Activated T-cell treated with anti-CD3 and anti-CD28 coated beads for 4 hours (primary cell): ENCODE measurements at places on chromosomes 11 and 22.
A peak's percentile ranks its signal among the peaks of the same experiment; 100 is the strongest.

- DNase-seq = no peak
Measured at GRCh38 chr11:68664906-68665305, 19.4 kb upstream of the GAL start.

DNA sequence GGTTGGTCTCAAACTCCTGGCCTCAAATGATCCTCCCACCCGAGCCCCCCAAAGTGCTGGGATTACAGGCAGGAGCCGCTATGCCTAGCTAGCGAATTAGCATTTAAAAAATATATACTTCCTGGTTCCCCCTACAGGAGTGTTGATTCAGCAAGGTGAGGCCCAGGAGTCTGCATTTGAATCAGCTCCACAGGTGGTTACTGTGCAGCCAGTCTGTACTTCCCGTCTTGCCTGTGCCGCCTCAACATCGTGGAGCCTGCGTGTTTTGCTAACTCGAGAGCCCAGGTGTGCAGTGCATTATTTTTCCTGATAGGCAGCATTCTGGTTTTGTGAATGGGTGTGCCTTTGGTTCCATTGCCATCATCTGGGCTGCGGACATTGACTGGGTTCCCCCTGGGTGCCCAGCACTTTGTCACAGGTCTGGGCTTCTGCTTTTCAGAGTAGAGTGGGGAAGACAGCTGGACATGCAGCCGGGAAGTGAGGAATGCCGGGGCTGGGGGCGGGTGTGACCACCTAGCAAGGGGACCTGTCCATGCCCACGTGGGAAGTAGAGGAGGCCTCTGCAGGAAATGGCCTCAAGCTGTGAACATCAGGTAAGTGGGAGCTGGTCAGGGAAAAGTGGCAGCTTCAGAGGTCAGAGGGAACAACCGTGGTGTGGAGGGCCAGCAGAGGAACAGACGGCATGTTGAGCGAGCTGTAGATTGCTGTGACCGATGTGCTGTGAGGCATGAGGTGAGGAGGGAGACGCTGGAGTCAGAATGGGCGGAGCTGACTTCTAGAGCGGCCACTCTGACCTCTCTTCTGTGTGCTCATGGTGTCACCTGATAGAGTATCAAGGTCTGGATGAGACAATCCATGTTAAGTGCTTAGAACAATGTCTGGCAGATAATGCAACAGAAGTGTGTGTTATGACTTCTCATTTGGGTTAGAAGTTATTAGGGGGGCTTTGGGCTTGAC, 42.2 kb downstream of the PPFIA1 start:
- DNase-seq = no peak

GRCh38 chr11:86579406-86579731, 93.0 kb downstream of the ME3 start:
- no peak for DNase-seq

DNA sequence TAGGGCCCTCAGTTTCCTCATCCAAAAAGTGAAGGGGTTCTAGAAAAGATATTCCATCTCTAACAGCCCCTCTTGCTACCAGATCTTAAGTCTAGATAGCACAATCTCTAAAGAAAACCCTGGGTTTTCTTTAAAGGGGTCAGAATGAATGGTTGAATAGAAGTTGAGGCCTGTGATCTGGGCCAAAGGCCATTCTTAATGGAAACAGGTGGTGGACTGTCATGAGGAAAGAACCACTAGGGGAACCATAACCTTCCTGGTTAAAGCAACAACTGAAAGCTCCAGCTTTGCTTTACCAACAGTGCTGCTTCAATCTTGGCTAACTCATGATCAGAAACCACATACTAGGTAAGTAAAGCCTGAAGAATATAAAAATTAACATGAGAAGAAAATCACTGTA, 1.8 kb downstream of the CELF1 start:
- DNase-seq = no peak

DNA sequence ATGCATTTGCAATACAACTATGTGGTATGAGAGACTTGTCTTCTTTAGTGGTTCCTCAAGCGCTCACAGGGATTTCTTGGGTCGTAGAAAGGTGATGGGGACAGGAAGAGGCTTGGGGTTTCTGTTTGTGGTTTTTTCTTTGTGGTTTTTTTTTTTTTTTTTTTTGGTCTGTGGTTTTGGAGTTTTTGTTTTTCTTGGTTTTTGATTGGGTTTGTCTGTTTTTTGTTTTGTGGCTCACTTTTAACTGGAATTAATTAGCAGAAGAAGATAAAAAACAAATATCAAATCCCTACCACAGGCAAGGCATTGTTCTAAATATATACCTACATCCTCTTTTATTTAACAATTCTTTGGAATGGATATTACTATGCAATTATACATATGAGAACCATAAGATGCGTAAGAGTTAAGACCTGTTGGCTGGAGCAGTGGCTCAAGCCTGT, 5.5 kb downstream of the TTC28 start:
- DNase-seq = no peak

DNA sequence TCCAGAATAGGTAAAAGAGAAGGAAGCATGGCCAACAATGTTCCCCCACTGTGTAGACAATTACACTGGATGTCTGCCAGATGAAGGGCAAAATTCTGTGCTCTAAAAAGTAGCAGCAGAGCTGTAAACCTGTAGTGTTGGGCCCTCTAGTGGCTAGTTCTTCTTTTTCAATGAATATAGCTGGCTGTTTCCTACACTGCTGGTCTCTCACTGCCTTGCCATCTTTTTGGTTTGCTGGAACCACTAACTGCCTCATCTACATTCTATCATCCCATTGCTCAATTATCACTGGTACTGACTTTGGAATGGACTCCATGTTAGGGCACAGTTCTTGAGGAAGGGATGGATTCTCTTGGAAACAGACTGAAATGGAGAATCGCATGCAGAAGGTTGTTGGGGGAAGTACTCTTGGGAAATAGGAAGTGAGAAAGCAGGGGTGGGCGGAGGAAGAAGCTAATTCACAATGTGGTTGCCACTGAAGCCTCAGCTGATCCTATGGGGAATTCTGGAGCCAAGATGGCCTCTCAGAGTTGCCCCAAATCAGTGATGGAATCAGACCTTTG, 17.9 kb downstream of the KCNE3 start:
- peak; percentile 30 for DNase-seq

GRCh38 chr11:13012056-13012661, 3.0 kb downstream of the RASSF10 start:
- DNase-seq = no peak

- DNase-seq = no peak
Measured at GRCh38 chr22:19206287-19206686, 27.8 kb upstream of the SLC25A1 start.

DNA sequence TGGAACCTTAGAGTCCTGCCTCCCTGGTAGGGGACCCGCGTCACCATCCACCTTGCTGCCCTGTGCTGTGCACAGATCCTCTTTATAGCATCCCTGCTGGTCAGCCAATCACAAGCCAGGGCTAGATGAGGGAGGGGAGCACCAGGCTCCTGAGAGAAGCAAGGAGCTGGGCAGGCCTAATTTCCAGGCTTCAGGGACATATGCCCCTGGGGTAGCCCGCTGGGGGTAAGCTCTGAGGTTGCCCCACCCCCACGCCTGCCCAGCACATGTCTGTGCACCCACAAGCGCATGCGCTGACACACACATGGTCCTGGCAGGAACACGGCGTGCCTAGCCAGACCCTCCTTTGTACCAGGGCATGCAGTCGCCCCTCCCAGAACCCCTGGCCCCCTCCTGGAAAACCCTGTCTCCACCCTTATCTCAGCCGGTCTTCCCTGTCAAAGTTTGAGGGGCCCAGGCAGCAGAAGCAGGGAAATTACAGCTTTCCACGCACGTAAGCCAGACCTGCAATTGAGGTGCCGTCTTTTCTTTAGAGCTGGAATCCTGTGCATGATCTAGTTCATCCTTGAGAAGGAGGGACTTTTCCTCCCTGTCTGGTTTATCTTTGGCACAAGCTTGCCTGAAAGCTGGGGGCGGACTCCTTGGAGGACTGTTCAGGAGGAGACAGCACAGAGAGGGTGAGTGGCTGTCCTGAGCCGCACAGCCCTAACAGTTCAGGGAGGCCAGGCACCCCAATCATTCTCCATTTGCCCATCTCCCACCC, 2.1 kb downstream of the SSTR3 start:
- no peak for DNase-seq
